ENCODE measurements at places on chromosomes 11 and 22.
A peak's percentile ranks its signal among the peaks of the same experiment; 100 is the strongest.

GRCh38 chr11:103880968-103881367 lies 155.5 kb upstream of the DDI1 start:
- no peak for DNase-seq

GRCh38 chr22:30413745-30414524 lies 11.6 kb upstream of the MTFP1 start:
- DNase-seq = no peak

GRCh38 chr11:62172294-62172693 lies 17.7 kb upstream of the SCGB1D1 start:
- no peak for DNase-seq

DNA sequence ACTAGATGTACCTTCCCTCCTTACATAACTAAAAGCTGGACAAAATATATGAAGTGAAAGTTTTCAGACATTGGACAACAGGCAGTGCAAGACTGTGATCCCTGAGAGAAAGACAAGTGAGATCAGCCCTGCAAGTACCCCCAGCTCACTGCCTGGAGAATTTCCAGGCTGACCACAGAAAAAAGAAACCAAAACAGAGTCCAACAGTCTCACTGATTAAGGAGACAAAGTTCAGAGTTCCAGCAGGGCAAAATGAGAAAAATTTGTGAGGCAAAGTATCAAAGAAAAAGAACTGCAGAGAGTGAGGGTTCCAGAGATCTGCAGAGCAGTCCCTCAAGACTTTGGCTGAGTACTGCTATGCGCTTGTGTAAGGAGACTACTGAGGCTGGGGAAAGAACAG lies 47.3 kb upstream of the TMEM45B start:
- DNase-seq = no peak

DNA sequence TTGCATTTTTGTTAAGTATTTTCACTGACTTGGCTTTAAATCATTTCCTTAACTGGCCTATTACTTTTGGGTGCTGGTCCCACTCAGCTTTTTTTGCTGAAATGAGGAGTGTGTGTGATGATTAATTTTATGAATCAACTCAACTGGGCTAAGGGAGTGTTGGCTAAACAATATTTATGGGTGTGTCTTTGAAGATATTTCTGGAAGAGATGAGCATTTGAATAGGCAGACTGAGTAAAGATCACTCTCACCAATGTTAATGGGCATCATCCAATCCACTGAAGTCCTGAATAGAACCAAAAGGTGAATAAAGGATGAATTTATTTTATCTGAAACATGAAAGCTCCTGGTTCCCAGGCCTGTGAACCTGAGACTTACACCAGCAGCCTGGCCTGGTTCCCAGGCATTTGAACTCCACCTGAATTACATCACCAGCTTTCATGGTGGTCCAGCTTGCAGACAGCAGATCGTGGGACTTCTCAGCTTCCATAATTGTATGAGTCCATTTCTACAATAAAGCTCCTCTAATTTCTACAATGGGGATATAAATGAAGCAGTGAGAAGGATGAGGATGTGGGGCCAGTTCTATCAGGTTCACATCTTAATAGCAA lies 241.3 kb upstream of the ZC3H12C start:
- no peak for DNase-seq

DNA sequence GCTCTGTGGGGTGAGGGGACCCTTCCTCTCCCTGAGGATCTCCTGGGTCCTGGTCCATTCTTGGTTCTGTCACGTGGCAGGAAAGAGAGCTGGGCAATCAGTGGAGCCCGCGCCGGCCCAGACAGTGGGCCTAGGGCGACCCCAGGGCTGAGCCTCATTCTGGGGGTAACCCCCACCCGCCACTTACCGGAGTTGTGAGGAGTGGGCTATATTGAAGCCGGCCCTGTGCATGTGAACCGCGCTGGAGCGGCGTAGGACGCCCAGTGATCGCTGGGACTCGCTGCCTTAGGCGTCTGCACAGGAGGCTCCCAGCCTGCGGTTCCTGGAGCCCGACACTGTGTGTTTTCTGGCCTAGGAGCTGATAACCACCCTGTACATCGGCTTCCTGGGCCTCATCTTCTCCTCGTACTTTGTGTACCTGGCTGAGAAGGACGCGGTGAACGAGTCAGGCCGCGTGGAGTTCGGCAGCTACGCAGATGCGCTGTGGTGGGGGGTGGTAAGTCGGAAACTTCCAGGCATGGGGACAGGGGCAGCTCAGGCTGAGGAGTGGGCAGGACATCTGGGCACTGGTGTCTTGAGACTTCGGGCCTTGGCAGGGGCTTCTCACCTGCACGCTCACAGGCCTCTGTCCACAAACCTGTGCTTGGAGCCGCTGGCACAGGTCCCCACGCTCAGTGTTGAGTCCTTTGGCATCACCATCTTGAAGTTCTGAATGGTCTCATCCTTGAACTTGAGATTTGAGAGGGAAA lies 127.1 kb downstream of the KCNQ1OT1 start:
- no peak for DNase-seq

- no peak for DNase-seq
These were observed 21.4 kb upstream of the CRTAM start for GRCh38 chr11:122816761-122817520.

DNA sequence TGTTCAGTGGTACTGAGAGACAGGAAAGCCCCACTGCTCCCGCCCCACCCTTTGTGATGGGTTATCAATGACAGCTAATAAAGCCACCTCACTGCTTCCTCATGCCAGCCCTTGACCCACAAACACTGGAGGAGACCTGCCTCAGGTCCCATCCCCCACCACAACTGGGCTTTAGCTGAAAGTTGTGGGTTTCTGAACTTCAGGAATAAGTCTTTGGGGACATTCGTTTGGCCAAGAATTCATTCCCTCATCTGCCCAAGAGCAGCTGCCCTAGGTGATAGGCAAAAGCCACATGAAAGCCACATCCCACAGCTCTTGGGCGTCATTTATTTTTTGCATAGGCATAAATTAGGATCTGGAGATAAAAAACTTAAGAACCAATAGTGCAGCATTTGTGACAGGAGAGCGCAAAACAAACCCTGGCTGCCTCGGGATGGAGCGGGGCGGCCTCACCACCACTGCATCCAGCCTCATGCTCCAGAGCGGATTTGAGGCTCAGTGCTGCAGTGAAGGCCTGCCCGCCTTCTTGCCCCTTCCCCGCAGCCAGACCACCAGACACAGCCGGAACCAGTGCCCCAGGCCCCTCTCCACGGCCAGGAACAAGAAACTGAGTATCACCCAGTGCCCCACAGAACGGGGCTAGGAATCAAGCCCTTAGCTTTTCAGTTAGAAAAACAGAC lies 21.2 kb downstream of the SUN2 start:
- no peak for DNase-seq

- DNase-seq = no peak
These were observed 10.4 kb upstream of the OR10V1 start for GRCh38 chr11:59724066-59724465.

- DNase-seq = no peak
These were observed 4.4 kb upstream of the PPARA start for GRCh38 chr22:46145896-46146295.

- DNase-seq = no peak
These were observed 4.6 kb downstream of the SLC29A2 start for GRCh38 chr11:66366844-66367477.

- no peak for DNase-seq
These were observed 27.3 kb downstream of the SYT7 start for GRCh38 chr11:61553373-61554171.

GRCh38 chr11:60127311-60127811 lies 38.9 kb downstream of the MS4A2 start:
- DNase-seq = no peak

DNA sequence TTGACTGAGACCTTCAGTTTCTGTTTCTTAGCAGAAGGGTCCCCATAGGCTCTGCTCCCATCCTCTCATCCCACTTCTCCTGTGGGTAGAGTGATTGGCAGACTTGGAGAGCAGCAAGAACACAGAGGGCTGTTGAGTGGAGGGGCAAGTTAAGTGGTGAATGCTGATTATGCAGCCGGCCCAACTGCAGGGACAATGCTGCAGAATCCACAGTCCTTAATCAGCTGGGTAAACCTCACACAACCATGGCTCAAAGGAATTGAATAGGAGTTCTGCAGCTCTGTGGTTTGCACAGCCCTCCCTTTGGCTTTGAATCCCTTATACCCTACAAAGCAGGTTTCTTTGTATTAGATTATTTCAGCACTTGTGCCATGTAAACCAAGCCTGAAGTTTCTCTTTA lies 161.1 kb downstream of the NAV2 start:
- DNase-seq = no peak

GRCh38 chr11:132185726-132186592 lies 815.5 kb downstream of the NTM start:
- DNase-seq = no peak

GRCh38 chr11:832529-833113 lies at the start of gene CD151:
CD151 (plus strand) TSS chr11:832952; CDS start chr11:836070, 3,118 bp downstream.
- DNase-seq = peak; percentile 47

GRCh38 chr11:118996926-118997626 lies 862 bp upstream of the CENATAC start:
- DNase-seq = no peak

GRCh38 chr11:65277631-65278277 lies 16.0 kb downstream of the POLA2 start:
- DNase-seq = no peak

DNA sequence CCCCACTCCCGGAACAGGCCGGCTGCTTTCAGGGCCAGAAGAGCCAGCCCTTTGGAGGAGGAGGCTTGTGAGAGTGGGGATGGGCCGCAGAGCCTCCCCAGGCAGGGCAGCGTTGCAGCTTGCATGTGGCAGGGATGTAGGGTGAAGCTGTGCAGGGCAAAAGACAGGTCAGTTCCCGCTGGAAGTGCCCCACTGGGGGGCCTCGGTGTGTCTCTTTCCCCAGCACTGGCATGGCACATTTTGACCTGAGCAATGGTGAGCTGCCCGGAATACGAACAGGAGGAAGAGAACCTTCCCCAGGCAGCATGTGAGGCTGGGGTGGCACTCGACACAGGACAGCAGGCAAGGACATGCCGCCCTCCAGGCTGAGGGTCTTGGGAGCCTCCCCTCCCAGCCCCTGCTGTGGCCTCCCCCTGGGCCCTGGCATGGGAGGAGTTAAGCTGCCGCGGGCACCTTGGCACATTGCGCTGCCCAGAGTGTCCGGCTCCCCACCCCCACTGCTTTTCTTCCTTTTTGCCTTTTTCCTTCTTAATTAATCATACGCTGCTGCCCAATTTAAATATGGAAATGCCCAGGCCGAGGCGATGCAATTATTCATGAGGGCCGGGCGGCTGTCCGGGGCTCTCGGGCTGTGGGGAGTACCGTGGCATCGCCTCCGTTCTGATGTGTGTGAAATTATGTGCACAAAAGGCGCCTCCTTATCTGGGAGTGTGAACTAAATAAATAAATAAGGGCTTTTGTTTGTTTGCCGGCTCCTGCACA lies 76.0 kb upstream of the WNT7B start:
- no peak for DNase-seq

DNA sequence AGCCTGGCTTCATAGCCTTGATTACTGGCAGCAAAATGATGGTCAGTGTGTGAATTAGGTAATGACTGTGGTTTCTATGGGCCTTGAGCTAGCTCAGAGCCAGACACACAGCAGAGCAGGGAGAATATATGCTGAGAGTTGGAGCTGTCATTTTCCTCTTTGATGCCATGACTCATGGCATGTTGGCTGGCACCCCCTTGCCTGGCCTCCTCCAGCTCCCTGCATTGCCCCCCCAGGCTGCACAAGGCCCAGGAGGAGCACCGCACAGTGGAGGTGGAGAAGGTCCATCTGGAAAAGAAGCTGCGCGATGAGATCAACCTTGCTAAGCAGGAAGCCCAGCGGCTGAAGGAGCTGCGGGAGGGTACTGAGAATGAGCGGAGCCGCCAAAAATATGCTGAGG lies 20.3 kb upstream of the RRM1 start:
- no peak for DNase-seq

DNA sequence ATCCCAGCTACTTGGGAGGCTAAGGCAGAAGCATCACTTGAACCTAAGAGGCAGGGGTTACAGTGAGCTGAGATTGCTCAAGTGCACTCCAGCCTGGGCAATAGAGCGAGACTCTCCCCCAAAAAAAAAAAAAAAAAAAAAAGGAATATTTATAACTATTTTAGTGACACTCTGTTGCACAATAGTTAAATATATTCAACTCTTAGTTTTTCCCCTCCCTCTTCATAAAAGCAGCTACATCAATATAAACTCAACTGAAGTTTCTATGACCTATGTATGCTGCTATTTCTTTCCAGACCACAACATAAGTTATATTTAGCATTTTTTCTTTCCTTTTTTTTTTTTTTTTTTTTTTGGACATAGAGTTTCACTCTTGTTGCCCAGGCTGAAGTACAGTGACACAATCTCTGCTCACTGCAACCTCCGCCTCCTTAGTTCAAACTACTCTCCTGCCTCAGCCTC lies 19.2 kb downstream of the CELF1 start:
- DNase-seq = no peak

Measured in stimulated activated CD8-positive, alpha-beta memory T cell treated with anti-CD3 and anti-CD28 coated beads, Interleukin-12 subunit alpha, Interleukin-12 subunit beta, amount 100 ng/mL, for 4 hours (primary cell).